ENCODE measurements at places on chromosomes 2 and 18.

DNA sequence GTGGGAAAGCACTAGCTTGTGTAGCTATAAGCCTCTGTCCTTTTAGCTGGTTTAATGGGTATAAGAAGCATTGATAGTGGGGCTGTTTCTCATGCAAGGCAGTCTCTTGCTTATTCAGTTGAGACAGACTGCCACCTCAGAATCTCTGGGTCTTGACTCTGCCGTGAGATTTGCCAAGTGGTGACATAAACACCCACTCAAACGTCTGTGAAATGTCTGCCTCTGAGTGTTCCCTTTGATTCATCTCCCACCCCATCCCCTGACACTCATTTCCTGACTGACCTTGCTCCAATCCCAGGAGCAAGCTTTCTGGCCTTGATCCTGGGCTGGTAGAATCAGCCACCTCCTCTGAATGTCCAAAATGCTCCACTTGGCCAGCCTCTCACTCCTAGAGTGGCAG, 141.9 kb upstream of the RBMS1 start:
- DNase-seq: no peak

GRCh38 chr2:39464864-39465263, 27.8 kb upstream of the MAP4K3 start:
- DNase-seq: no peak

- no peak for DNase-seq
Measured at GRCh38 chr2:112936927-112937232, 25.9 kb downstream of the IL37 start.

GRCh38 chr18:42654556-42654955, 460.9 kb downstream of the RIT2 start:
- DNase-seq: peak; percentile 2

DNA sequence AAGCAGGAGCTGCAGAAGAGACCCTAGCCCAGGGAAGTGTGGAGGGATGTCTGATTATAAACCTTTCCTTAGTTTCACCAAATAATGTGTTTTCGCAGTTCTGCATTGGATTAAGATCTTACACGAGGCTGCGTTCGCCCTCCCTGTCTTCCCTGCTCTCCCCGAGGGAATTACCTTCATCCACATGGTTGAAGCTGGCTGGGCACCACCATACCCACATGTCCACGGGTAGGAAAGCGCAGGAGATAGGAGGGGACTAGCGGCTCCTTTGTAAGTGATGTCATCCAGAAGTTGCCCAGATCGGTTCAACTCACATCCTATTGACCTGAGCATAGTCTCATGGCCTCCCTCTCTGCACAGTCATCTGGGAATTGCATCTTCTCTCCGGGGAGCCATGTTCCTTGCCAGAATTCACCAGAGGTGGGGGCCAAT, 1.1 kb downstream of the TTL start:
- DNase-seq: no peak

GRCh38 chr18:63298400-63299365, 20.9 kb downstream of the BCL2 start:
- DNase-seq: no peak

DNA sequence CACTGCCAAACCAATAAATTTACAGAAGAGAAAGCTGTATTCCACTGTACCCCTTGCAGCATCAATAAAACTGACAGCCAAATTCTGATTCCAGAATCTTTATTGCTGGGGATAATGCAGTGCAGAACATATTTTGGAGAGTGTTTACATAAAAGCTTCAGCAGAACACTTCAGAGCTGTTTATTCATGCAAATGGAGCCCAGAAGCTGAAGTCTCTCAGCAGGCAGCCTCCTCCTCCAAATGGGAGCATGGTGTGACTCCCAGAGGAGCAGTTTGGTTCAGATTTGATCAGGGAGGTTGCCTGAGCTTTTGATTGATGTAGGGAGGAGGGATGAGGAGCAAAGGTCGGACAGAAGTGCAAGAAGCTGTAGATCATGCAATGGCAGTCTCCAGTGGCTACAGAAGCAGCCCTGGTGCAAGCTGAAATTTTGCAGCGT, 22.4 kb downstream of the LHCGR start:
- DNase-seq: no peak

- no peak for DNase-seq
Measured at GRCh38 chr2:30714811-30715709, 92.2 kb downstream of the CAPN13 start.

- DNase-seq: peak; percentile 63
Measured at GRCh38 chr2:88896971-88897370, 205.5 kb downstream of the RPIA start.

DNA sequence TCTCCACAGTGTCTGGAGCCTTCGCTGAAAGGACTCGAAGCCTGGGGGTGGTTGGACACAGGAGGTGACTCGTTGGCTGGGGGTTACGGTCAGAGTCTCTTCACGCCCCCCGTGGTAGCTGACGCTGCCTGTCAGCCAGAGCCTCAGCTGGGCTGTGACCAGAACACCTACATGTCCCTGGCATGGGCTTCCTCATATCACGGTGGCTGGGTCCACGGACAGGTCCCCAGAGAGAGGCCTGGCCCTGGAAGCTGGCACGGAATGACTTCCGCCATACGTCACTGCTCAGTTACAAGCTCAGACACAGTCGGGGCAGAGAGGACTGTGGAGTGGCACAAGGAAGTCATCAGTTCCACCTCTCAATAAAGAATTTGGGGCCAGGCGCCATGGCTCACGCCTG, 28.5 kb downstream of the ITGB1BP1 start:
- no peak for DNase-seq

- peak; percentile 43 for DNase-seq
Measured at GRCh38 chr2:239035361-239035814, 187.5 kb downstream of the TWIST2 start.

- DNase-seq: no peak
Measured at GRCh38 chr2:100252811-100253698, 69.2 kb downstream of the LONRF2 start.

GRCh38 chr2:96116424-96116878, at the start of gene ADRA2B:
Gene ADRA2B, minus strand, starts transcription at chr2:96116571. Its CDS starts 422 bp downstream, at chr2:96116149.
- no peak for DNase-seq

GRCh38 chr2:176103194-176103593, 3.6 kb downstream of the HOXD12 start:
- no peak for DNase-seq

GRCh38 chr2:39516347-39517101, 79.4 kb upstream of the MAP4K3 start:
- no peak for DNase-seq

DNA sequence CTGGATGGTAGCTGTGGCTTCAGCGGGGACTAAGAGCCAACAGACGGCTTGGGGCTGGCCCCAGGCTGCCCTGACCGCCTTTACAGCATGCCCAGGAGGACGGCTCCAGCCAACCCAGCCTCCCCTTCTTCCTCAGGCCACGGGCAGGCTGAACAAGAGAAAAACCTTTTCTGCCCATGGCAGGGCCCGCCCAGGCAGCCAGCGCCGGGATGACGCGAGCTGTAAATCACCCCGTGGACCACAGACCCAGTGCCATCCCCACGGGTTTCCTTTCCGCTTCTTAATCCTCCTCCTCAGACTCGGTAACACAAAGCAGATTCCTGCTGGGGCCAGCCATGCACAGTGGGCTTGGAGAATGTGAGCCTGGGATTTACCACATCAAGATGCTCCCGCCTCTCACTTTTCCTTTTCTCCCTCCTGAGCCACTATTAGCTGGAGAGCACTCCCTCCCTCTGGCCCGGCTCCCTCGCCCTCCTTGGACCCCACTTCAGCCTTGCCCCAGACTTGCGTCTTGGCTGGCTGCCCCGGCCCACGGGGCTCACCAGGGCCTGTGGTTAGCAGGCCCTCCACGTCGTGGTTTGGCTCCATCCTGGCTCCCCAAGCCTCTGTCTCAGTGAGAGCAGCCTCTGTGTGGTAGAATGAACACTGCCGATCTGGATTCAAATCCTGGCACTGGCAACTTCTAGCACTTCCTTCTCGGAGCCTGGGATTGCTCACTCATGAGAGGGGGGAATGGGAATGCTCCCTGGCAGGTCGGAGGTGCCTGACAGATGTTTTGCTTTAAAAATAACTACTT, 31.4 kb downstream of the ATOH8 start:
- DNase-seq: peak; percentile 15

GRCh38 chr18:51668101-51668500, 470.6 kb upstream of the MEX3C start:
- peak; percentile 78 for DNase-seq
